Mucosa of gallbladder (tissue), 1 donor: ENCODE measurements at places on chromosomes 2 and 18. TPM values are rescaled to one million over a fixed set of nuclear protein-coding genes. Genes with fewer than 3 reads are reported as not detected.
A peak's percentile ranks its signal among the peaks of the same experiment; 100 is the strongest.

GRCh38 chr18:23528580-23529472, 25.5 kb downstream of the RMC1 start:
- DNase-seq: peak; percentile 43

DNA sequence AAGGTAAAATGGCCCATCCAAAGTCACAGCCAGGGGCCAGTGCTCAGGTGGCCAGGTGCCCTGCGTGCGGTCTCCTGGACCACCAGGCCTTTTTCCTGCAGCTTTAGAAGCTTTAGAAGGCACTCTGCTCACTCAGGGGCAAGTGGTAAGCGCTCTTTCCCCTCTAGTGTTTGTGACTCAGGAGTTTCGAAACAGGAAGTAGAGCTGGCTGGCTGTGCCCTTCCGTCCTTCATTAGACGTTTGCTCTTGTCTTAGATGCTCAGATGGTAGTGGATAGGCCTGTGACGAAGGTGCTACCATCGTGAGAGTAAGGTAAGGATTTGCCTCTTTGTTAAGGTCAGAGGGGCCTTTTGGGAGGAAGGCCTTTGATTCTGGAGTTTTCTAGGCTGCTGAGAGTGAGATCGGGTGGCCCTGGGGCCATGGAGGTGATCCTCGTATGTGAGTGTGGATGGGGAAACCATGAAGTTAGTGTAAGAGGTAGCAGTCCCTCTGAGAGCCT, at the start of gene CASP8:
CASP8 (plus strand) TSS at position 235 of the 499 bp plus-strand sequence. CDS start 5,951 bp downstream, outside the sequence.
- DNase-seq: peak; percentile 26

DNA sequence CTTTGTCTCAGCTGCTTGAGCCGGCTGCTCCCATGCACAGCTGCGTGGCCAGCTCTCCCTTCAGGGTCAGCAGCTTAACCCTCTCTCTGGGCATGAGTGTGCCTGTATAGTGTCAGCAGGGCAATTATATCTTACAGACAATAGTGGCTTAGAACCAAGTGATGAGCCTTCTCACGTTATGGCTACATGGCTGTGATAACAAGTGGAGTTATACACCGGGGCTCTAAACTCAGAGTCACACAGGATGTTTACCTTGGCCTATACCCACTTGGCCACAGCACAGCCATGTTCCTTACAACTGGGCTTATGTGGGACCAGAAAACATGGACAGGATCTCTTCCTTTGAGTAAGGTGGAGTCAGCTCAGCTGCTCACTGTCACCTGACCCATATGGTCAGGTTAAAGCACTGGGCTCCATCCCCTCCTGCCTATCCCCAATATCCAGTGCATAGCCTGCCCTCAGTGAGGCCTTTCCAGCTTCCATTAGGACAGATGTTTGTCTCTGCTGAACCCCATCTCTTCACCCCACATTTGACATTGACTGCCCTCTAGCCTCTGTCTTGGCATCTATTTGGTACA, 294.2 kb upstream of the NCKAP5 start:
- no peak for DNase-seq

- no peak for DNase-seq
Observed at GRCh38 chr2:169771612-169772011, 27.1 kb upstream of the SSB start.

- no peak for DNase-seq
Observed at GRCh38 chr2:22753476-22753875, 631.5 kb upstream of the KLHL29 start.

DNA sequence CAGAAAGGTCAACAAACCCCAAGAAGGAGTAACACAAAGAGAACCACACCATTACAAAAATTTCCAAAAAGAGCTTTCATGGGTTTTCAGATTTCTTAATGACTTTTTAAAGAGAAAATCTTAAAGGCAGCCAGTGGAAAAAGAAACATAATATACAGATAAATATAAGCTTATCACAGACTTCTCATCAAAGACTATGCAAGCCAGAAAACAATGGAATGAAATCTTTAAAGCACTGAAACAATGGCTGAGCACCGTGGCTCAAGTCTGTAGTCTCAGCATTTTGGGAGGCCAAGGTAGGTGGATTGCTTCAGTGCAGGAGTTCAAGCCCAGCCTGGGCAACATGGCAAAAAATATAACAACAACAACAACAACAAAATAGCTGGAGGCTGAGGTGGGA, 237.4 kb downstream of the CYP26B1 start:
- no peak for DNase-seq

- no peak for DNase-seq
Observed at GRCh38 chr2:25821225-25822056, 56.8 kb downstream of the ASXL2 start.

DNA sequence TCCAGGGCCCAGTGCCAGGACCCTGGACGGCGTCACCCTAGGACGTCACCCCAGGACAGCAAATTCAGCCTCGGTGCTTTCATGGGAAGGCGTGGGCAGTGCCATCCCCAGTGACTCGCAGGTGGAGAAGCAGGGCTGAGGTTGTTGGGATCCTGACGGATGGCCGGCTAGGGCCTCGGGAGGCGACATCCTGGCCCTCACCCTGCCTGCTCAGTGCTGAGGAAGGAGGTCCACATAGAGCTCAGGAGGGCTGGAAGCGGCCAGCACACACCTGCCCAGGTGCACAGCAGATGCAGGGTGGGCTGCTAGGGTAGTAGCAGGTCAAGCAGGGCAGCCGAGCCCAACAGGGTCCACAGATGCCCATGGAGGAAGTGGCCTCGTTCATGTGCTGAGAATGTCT, 482.0 kb upstream of the SALL3 start:
- no peak for DNase-seq

- DNase-seq: no peak
Observed at GRCh38 chr2:36705326-36706020, 9.0 kb downstream of the VIT start.

Gene CFAP221
- total RNA-seq: 5.4 TPM

Gene TMEM169
- total RNA-seq: 7.3 TPM

Gene ESPNL
- total RNA-seq: 0.49 TPM

Gene CDH2
- total RNA-seq: 3.1 TPM
